Activated T-helper 1 cell treated with anti-CD3 and anti-CD28 coated beads, Interleukin-12 subunit alpha, Interleukin-12 subunit beta, Interleukin-2, Interleukin-4 antibody, amounts not matched to agents 30 ng/mL and 10 ng/mL and 1 ng/mL, durations not matched to agents 14 hours and 24 hours and 36 hours (primary cell): ENCODE measurements at places on chromosomes 7 and 10.

GRCh38 chr7:39703144-39703543, 79.8 kb downstream of the RALA start:
- DNase-seq: no peak

- no peak for DNase-seq
Measured at GRCh38 chr10:100339236-100339635, 7.8 kb upstream of the SCD start.

- DNase-seq: no peak
Measured at GRCh38 chr7:95922191-95922590, 149.8 kb downstream of the DYNC1I1 start.

DNA sequence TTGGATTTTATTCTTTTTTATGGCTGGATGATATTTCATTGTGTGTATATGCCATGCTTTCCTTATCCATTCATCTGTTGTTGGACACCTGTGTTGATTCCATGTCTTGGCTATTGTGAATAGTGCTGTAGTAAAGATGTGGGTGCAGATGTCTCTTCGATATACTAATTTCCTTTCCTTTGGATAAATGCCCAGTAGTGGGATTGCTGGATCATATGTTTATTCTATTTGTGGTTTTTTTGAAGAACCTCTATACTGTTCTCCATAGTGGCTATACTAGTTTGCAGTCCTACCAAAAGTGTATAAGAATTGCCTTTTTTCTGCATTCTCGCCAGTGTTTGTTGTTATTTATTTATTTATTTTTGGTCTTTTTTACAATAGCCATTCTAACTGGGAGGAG, 159.8 kb downstream of the WNT2 start:
- no peak for DNase-seq

DNA sequence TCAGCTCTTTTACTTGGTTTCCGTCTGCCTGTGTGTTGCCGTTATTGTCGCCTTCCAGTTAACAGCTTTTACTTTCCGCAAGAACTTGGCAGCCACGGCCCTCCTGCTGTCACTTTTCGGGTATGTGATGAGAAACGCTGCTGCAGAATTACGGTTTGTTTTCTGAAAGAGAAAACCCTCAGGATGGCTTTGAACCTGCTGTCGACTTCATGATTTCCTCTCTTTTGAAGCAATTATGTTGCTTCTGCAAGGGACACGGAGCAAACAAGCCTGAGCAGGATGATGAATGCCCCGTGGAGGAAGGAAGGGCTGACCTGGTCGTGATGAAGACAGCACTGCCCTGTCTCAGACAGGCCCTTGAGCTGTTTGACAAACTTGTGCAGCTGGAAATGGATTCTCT, 339.8 kb downstream of the ABCA13 start:
- DNase-seq: no peak

- no peak for DNase-seq
Measured at GRCh38 chr7:96388166-96388565, 66.3 kb upstream of the SLC25A13 start.

- DNase-seq: no peak
Measured at GRCh38 chr7:150902078-150903033, 50.0 kb downstream of the AOC1 start.
